ENCODE measurements at places on chromosomes 5 and 9. TPM values are rescaled to one million over a fixed set of nuclear protein-coding genes. Genes with fewer than 3 reads are reported as not detected.
A peak's percentile ranks its signal among the peaks of the same experiment; 100 is the strongest.

The GPR151 gene
- not detected for total RNA-seq

The CTXN3 gene
- not detected for total RNA-seq

The IL3 gene
- total RNA-seq: not detected

GRCh38 chr9:74463825-74464224 lies 33.3 kb upstream of the RORB start:
- no peaks in the 10 kb centered on the region for H3K27me3 ChIP-seq
- DNase-seq: no peak

DNA sequence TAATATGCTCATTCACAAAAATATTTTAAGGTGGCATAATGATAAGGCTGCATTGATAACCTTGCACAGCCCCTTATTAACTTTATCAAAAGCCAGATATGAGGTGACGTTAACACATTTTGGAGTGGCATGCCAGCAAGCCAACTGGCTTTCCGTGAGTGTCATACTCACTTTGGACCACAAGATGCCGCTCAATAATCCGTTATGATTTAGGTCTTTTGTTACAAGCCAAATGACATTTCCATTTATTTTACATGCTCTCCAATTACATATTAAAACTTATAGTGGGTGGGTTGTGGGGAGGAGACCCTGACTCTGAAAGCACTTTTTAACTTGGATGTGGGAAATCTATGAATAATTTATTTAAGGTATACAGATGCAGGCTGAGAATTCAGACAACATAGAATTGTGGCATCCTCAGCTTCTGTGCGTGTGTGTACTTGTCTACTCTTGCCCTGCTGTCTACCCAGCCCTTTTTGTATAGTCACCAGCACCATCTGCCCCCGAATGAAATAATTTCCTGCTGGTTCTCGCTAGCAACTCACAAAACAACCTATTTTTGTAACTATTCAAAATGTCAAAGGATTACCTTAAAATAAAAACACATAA lies 305.1 kb downstream of the PSAT1 start:
- H3K27ac ChIP-seq: no peak overlapping the region
- peak; percentile 54 for DNase-seq
- no peaks in the 10 kb centered on the region for H3K4me1 ChIP-seq
- no peaks in the 10 kb centered on the region for H3K27me3 ChIP-seq
- peak overlapping the region; percentile 36 for H3K4me3 ChIP-seq

DNA sequence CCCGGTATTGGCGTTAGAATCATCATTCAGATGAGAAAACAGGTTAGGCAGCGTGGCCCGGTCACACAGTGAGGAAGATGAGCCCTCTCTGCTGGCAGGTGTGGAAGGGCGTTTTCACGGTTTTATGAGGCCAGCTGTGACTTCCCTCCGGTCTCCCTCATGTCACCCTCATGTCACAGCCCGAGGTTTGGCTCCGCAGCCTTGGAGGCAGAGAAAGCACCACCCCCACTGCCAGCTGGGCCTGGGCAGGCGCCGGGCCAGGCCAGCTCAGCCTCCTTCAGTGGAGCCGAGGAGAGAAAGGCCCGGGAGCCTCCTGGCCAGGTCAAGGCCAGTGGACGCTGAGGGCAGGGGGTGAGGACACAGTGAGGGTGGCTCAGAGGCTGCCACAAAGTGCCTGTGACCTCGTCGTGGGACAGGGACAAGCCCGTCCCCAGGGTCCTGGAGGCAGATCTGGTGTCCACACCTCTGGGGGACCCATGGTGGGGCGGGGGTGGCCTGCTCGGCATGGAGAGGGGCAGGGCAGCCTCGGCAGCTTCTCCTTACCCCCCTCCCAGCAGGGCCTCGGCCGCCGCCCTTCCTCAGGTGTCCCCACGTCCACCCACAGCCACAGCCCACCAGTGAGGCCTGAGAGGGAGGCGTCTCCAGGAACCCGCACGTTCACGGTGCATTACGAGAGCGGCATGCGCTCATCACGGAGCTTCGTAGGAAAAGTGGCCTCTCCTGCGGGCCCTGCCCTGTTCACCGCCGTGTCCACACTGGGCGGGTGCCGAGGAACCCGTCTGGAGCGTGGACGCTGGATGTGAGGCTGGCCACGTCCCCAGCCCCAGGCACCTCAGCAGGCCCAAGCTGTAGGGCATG lies 32.2 kb downstream of the EXD3 start:
- no peaks in the 10 kb centered on the region for H3K4me1 ChIP-seq
- DNase-seq: no peak
- no peak overlapping the region for H3K27ac ChIP-seq
- H3K36me3 ChIP-seq: no peaks in the 10 kb centered on the region
- H3K27me3 ChIP-seq: no peaks in the 10 kb centered on the region
- H3K4me3 ChIP-seq: no peak overlapping the region

DNA sequence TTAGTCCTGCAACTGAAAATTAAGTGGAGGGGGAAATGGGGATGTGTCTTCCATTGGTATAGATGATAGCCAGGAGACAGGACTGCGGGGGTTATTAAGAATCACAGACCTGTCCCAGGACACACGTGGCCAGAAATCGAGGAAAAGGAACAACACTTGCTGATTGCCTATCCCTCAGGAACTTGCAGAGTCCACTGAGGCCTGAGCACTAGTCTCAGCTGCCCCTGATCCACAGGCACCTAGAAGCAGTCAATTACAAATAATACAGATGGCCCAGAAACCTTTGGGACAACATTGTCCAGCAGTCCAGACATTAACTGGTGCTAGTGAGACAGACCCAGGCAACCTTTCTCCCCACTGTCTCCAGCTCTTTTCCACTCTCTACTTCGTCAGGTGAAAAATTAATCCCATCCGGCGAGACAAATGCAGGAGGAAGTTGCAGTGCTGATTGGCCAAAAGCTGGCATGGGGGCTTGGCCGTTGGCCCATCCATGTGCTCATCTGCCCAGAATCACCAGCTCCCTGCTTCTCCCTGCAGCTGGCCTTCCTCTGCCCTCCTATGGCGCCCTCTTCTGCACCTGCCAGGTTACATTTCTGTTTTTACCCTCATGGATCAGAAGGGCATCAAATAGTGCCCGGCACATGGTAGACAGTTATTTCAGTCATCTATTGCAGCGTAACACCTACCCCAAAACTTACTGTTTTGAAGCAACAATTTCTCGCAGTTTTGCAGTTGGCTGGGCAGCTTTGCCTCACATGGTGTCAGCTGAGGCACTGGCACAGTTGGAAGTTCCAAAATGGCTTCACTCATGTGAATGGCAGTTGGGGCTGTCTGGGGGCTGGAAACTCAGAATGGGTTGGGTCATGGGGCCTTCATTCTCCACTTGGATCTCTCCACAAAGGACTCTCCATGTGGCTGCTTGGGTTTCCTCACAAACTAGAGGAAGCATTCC lies 3.6 kb upstream of the B4GALT1 start:
- no peak overlapping the region for H3K4me3 ChIP-seq
- no peaks in the 10 kb centered on the region for H3K27me3 ChIP-seq
- DNase-seq: peak; percentile 34
- no peaks in the 10 kb centered on the region for H3K4me1 ChIP-seq

- H3K36me3 ChIP-seq: no peaks in the 10 kb centered on the region
- peaks cover 26% of the 10 kb centered on the region for H3K4me1 ChIP-seq
- no peak overlapping the region for H3K4me3 ChIP-seq
- peak overlapping the region; percentile 70 for H3K27ac ChIP-seq
These were observed 65.9 kb upstream of the PLPP1 start for GRCh38 chr5:55600497-55601203.

DNA sequence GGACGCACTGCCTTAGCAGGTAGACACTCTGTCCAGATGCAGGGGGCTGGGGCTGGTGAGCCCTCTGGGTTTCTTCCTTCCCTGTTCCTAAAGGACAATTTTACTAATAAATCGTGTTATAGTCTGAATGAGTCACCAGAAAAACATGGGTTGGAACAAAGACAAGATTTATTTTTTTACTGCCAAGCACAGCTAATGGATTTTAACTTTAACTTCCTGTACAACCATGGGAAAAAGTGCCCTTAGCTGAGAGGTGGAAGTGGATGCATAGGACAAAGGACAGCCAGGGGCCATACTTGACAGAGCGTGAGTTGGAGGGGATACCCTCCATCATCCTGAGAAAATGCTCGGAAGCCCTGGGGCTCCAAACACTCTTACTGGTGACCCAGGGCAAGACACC lies 300.7 kb downstream of the MSX2 start:
- H3K27me3 ChIP-seq: no peaks in the 10 kb centered on the region
- DNase-seq: peak; percentile 17
- no peaks in the 10 kb centered on the region for H3K36me3 ChIP-seq
- H3K4me1 ChIP-seq: no peaks in the 10 kb centered on the region

GRCh38 chr5:175478008-175478383 lies 364 bp upstream of the SFXN1 start:
- peak overlapping the region; percentile 86 for H3K4me3 ChIP-seq
- H3K27me3 ChIP-seq: peaks cover 7% of the 10 kb centered on the region
- no peak for DNase-seq
- no peak overlapping the region for H3K27ac ChIP-seq
- H3K4me1 ChIP-seq: no peaks in the 10 kb centered on the region
- H3K36me3 ChIP-seq: no peaks in the 10 kb centered on the region

GRCh38 chr9:4760122-4760521 lies 19.1 kb upstream of the AK3 start:
- no peak overlapping the region for H3K4me3 ChIP-seq
- H3K27me3 ChIP-seq: peaks cover 4% of the 10 kb centered on the region
- H3K36me3 ChIP-seq: no peaks in the 10 kb centered on the region
- no peaks in the 10 kb centered on the region for H3K4me1 ChIP-seq
- no peak overlapping the region for H3K27ac ChIP-seq
- no peak for DNase-seq

Data from fibroblast of lung (primary cell).